ENCODE measurements at places on chromosomes 3 and 15.

DNA sequence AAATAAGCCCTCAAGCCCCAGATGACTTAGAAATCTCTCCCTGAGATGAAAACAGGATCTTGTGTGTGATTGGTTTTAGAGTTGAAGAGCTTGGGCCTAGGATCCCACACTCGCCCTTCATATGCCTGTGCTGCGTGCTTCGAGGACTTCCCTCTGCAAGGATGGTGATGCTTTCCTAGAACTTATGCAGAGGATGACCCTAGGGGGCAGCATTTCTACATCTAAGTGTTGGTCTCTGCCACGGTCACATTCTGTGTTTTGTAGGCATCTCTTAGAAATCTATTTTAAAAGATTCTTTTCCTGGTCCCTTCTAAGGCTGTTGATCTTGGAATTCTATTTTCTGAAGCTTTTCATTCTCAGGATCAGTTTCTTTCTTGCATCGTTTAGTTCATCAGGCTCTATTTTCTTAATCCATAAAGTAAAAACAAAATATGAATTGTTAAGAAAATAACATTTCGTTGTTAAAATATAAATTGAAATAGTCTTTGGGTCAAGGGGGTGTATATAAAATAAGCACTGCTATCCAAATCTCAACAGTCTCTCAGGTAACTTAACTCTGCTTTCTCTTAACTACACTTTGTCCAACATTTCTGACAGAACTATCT lies 45.7 kb downstream of the WDR76 start:
- no peak for DNase-seq

DNA sequence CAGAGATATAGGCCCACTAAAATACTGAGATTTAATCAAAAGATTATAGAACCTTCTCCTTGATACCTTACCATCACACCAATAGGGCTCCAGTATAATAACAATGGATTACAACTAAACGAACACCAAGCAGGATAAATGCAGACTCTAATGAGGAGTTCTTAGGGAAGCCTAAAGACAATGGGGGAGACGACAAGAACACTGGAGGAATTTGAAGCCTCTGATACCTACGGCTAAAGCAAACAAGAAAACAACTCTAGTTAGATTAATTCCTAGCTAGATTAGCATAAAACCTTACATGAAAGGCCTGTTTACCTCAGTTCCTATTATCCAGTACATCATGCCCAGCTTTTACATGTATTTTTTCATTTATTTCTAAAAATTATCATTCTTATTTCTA lies 35.1 kb downstream of the NGLY1 start:
- no peak for DNase-seq

- no peak for DNase-seq
Measured at GRCh38 chr15:65550681-65551098, 20.4 kb downstream of the HACD3 start.

- no peak for DNase-seq
Measured at GRCh38 chr3:185400866-185401265, 37.9 kb downstream of the MAP3K13 start.

- DNase-seq, result no peak
Measured at GRCh38 chr3:27637346-27637995, 84.7 kb downstream of the EOMES start.

DNA sequence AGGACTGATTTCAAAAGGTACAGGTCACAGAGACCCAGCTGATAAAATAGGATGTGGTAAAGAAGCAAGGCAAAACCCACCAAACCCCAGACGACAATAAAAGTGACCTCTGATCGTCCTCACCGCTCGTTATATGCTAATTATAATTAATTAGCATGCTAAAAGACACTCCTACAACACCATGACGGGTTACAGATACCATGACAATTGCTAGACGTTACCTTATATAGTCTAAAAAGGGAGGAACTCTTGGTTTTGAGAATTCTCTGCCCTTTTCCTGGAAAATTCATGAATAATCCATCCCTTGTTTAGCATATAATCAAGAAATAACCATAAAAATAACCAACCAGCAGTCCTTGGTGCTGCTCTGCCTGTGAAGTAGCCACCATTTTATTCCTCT lies 74.7 kb upstream of the MB21D2 start:
- no peak for DNase-seq

DNA sequence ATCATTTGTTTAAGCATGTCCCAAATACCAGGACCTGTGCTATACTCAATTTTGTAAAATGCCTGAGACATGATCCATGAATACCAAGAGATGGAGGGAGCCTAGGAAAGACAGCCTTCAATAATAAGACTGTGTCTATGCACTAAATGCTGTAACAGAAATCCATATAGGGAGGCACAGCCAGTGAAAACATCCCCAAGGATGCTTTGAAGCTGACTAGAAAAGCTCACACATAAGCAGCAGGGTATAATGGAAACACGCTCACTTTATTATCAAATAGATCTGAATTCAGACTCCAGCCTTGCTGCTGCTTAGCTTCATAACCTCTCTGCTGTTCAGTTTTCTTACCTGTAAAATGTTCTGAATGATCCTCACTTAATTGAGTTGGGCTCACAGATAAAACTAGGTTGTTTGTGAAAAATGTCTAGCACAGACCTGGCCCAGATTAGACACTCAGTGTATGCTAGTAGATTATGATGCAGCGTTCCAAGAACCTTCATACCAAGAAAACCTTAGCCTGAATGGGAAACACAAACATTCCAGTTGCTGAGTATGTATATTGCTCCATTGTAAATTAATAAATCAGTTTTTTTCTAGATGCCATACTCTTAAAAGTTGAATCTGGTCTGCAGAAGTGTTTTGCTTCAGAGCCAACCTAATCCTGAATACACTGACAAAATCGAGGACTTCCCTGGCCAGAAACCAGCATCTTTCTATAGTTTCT lies 3.8 kb upstream of the LARP6 start:
- DNase-seq, result no peak

DNA sequence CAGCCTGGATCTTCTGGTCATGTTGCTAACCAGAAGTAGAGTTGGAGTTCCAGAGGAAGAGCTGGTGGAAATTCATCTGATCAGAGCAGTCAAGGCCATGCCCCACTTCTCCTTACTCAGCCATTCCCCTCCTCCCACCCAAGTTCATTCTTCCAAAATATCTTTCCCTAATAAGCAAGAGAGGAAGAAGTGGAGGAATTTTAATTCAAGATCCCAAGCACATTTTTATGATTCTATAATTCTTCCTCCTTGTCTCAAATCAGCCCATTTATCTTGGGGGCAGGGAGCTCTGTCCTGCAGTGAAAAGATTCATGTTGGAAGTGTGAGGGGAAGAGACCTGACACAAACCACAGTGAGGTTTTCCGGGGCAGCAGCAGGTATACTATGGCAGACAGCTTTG lies 85.0 kb upstream of the GALNT15 start:
- no peak for DNase-seq

DNA sequence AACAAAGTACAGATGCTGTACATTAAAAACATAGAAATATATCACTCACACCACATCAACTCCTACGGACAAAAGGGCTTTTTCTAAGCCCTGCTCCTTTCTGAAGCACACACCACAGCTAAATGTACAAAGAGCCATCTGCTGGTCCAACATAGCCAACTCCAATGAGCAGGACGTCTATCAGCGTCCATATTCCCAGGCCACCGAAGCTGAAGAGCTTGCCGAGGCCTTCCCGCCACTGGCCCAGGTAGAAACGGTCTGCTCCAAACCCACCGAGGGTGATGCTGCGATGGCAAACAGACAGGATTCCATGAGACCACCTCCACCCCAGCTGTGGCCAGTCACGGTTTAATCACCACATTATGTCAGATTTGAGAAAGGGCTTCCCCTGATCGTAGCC lies 9.8 kb downstream of the TM2D3 start:
- DNase-seq, result no peak

DNA sequence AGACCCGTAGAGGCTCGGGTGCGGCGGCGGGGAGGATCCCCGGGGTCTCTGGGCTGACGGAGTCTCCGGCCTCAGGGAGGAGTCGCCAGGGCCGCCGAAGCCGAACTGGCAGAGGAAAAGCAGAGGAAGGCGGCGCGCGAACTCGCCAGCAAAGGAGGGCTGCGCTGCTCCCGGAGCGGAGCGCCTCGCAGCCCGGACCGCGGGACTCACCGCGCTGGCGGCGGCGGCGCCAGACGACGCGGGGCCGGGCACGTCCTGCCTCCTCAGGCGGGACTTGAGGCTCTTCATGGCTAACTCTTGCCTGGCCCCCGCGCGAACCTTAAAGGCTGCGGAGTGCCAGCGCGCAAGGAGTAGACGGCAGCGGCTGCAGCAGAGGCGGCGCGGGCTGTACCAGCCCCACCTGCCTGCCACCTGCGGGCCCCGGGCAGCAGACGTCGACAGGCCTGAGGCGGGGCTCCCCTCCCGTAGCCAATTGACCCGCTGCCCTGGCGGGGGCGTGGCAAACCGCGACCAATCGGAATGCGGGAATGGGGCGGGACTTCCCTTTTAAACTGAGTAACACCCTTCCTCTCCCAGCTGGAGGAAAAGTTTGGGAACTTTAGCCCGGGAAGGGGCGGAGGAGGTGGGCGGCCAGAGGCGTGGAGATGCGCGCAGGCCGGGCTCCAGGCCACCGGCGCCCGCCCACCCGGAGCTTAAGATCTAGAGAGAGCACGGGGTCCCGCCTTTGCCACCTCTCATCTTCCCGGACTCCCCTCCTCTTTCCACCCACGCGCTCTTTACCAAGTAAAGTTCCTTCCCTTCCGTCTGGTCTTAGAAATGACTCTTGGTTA lies at the start of gene UACA:
UACA (minus strand) TSS at position 439 of the 830 bp plus-strand sequence; CDS start at position 288, 151 bp downstream.
- DNase-seq, result peak; percentile 76

GRCh38 chr15:52670087-52670486 lies 9.1 kb downstream of the ATOSA start:
- DNase-seq, result no peak
